ENCODE measurements at places on chromosomes 3 and 15.

DNA sequence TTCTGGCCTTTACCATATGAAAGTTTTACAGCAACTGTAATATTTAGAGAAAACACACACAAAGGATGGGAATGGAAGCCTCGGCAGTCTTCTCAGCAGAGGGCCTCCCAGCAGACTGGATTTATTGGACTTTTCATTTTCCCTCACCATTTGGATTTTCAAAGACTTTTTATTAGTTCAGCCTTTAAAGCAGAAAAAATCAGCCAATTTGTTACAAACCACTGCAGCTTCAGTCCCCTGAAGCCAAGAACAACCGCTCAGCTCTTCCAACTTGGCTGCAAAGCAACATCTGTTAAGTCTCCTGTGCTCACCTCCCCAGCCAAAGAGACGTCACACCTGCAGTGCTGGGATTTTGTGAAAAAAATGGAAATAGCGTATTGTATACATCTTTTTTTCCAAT, 120.8 kb downstream of the GMPS start:
- DNase-seq = no peak

DNA sequence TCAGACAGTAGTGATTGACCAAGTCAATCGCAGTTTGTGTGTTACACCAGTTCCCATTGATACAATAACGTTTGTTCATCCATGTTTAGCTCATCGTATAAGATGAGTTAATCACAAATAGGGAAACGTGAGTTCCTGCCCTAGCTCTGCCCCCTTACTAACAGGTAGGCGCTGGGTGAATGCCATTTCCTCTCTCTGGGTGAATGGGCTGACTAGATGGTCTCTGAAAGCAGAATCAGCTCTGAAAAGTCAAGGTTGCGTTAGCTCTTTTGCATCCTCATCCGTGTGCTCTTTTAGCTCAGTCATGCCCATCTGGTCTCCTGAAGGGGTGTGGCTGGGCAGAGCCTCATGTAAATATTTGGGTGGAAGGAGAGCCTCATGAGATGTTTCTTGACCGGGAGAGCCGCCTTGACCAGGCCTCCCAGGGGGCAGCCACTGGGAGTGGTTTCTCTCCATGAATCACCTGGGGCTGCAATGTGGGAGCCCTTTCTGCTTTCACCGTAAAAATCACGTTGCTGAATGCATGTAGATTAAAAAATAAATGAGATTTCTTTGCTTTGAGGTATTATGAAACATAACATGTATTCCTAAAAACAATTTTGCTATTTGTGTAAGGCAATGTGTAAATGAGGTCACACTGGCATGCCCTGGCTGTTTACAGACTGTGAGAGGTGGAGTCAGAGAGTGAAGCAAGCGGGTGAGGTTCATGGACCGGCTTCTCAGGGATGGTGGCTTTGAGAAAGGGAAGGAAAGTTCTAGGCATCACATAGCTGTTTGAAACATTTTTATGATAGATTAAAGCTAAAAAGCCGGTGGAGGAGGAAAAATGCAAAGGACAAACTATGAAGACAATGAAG, 108.4 kb upstream of the RASGRP1 start:
- no peak for DNase-seq

- no peak for DNase-seq
Observed at GRCh38 chr15:35383506-35383905, 162.5 kb downstream of the DPH6 start.

- DNase-seq = no peak
Observed at GRCh38 chr3:165783383-165783782, 53.8 kb downstream of the BCHE start.

DNA sequence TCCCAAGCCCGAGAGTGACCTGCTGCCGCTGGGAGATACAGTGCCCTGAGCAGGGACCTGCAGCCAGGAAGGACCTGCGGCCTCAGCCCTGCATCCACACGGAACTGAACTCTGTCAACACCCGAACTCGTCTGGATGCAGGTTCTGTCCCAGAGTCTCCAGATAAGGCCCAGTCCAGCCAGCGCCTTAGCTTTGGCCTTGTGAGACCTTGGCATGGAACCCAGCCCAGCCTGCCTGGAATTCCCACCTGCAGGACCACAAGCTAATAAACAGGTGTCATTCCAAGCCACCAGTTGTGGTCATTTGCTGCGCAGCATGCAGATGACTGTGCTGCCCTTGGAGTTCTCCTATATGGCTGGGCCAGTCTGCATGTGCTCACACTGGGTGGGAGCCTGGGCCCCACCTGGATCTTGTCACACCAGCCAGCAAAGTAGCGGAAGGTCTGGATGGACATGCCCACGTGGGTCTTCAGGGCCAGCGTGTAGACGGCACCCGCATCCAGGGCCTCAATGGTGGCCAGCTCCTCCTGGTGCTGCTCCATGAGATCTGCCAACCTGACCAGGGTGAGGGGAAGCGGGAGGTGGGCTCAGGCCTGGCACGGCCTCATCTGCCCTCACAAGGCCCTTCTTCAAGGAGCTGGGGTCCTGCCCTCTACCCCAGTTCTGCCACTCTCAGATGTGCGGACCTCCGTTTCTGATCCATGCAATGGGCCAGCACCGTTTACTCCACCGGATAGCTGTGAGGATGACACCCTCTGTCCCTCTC, 47.2 kb upstream of the SLC41A3 start:
- DNase-seq = no peak

- no peak for DNase-seq
Observed at GRCh38 chr3:36244728-36245127, 135.6 kb upstream of the STAC start.

DNA sequence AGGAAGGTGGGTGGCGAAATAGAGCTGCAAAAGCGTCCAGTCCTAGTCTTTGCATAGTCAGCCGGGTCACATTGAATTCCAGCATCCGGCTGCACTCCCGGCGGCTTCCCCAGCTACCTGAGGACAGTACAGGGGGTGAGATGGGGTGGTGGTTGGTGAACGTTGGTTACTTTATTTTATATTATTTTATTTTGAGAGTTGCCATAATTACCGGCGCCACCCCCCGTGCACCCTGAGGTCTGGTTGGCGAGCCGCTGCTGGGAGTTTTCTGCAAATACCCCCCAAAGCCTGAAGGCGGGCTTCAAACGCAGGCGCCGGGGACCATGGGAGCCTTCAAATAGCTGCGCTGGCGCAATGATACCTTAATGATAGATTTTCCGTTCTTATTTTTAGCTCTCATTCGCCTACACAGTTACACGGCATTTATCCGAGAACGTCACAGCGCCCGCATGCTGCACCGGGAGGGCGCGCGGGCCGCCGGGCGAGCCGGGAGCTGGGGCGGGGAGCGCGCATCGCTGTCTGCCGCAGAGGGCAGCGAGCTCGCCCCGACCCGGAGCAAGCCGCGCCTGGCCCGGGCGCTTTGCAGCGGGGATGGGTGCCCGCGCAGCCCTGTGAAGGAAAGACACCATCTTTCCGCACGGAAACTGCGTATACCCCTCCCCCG, 756 bp upstream of the RASGRF1 start:
- DNase-seq = no peak

- DNase-seq = no peak
Observed at GRCh38 chr3:150925751-150926201, 20.5 kb upstream of the MINDY4B start.

- no peak for DNase-seq
Observed at GRCh38 chr15:74010929-74011540, 16.5 kb downstream of the PML start.

- no peak for DNase-seq
Observed at GRCh38 chr3:180070925-180071324, 34.2 kb upstream of the PEX5L start.

GRCh38 chr15:82046666-82047452, 1.0 kb upstream of the MEX3B start:
- DNase-seq = peak; percentile 93

- DNase-seq = no peak
Observed at GRCh38 chr15:48178648-48178931, 495 bp upstream of the MYEF2 start.

DNA sequence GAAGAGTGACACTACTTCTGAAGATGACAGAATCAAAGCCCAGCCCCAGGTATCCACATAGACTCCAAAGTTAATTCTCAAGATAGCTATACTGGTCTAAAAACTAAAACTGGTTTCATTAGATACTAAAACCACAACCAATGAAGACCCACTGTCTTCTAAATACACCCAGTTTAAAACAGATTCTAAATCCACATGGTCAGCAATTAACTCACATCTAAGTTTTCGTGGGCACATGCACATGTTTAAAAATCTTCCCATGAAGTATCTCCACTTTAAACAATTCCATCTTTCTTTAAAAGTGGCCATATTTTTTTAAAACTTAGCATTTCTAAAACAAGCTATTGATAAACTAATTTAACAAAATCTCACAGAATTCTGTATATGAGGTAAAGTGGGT, 63.1 kb downstream of the GPR160 start:
- DNase-seq = no peak

DNA sequence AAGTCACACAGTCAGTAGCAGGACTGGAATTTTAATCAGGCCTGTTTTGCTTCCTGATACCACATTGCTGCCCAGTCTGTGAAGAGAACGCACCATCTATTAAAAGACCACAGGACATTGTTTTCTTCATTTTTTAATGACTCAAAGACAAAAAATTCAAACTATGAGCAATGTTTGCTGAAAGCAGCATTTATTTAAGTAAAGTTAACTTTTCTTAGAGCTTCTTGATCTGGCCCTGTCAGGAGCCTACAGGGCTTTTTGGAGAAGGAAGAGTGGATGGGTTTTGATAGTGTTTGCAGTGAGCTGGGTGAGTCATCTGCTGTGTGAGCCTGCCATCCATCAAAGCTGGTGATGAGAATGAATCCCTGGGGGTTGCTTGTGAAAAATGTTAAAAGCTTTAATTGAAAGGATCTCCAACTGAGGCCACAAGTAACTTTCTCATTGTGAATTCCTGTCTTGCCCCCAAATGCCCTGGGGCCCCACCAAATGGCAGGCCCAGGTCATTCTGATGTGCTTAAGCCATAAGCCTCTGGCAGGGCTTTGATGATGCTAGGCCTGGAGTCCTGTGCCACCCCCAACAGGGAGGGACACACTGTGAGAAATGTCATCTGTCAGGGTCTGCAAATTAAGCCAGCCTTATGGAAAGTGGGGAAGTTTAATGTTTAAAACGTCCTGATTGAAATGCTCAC, 136.2 kb upstream of the PFN2 start:
- no peak for DNase-seq

DNA sequence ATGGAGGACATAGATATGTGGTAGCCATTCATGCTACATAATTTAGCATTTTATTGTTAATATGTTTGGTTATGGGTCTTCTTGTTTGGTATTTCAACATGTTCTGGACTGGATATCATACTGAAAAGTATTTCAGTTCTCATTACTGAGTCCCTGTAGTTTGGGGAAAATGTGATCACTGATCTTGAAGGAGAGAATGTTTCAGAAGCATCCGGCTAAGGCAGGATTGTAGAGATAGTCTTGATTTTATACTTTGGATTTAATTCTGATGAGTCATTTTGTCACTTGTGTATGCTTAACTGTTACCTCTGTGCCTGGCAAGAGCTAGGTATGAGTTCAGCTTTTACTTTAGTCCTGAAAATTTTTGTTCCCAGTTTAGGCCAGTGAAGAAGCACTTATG, 7.1 kb downstream of the CHD2 start:
- DNase-seq = no peak

DNA sequence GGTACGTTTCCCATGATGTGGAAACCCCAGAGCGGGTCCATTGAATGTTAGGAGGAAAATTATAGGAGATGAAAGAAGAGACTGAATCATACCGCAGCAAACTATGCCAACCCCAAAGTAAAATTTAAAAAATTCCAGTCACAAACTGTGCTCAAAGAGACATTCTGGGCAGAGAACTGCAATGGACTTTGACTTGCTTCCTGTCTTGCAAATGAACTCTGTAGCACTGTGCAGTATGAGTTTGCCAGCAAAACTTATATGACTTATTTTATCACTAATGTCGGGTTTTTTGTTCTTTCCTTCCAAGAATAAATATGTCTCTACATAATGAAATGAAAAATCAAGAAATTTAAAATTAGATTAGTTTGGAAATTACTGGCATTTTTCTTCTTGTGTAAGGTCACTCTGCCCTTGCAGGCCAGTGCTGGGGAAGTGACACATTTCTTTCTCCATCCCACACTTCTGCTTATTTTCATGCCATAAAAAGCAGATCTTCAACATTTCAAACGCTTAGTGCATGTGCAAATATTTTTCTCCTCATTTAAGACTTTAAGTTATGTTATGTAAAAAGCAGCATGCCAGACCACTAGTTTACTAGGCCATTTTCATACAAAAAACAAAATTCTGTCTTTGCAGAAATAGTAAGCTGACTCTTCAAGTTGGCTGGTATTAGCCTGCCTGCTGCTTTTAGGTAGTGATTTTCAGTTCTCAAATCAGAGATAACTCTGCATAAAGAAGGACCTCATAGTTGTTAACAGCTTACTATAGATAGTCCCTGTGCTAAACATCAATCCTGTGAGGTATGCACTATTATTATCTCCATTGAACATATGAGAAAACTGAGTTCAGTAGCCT, 32.2 kb upstream of the SSR3 start:
- no peak for DNase-seq

- peak; percentile 74 for DNase-seq
Observed at GRCh38 chr3:37986479-37987314, 3.9 kb upstream of the VILL start.

DNA sequence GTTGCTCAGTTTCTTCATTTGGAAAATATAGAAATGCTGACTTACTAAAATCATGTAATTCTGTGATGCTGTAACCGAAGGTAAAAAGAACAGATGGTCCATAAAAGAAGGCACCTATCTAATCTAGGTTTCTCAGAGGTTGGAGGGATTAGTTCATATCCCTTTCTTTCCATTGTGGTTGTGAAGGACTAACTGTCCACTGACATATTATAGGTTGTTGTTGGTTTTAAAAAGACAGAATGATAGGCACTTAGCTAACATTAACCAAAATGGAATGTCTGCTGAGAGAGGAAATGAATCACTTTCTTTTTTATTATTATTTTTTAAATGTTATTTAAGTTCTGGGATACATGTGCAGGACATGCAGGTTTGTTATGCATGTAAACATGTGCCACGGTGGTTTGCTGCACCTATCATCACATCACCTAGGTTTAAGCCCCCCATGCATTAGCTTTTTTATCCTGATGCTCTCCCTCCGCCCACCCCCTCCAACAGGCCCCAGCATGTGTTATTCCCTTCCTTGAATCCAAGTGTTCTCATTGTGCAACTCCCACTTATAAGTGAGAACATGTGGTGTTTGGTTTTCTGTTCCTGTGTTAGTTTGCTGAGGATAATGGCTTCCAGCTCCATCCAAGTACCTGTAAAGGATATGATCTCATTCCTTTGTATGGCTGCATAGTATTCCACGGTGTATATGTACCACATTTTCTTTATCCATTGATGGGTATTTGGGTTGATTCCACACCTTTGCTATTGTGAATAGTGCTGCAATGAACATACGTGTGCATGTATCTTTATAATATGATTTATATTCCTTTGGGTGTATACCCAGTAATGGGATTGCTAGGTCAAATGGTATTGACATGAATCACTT, 45.8 kb downstream of the ALDH1A2 start:
- no peak for DNase-seq

DNA sequence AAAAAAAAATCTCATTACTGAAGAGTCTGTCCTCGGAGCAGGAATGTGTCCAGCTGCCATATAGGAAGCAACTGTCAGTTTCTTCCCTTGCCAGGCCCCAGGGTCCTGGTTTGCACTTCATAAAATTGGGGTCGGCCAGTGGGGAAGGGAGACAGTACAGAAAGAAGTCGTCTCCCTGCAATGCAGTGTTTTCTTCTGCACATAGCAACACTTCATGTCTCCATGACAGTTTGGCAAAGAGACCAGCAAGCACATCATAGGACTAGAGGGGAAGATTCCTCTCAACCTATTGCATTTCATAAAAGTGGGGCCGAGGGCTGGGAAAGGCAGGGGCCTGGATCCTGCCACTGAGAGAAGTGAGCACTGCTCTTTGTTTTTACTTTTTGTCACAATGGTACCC, 138.2 kb upstream of the HACD2 start:
- DNase-seq = no peak

All from CMK (cell line).